Activated CD4-positive, alpha-beta T cell treated with anti-CD3 and anti-CD28 coated beads, Interleukin-2, amount 50 U/mL, for 1 hour (primary cell): ENCODE measurements at places on chromosomes 1 and 21.

- no peak for DNase-seq
Observed at GRCh38 chr1:213570487-213570886, 417.3 kb upstream of the PROX1 start.

DNA sequence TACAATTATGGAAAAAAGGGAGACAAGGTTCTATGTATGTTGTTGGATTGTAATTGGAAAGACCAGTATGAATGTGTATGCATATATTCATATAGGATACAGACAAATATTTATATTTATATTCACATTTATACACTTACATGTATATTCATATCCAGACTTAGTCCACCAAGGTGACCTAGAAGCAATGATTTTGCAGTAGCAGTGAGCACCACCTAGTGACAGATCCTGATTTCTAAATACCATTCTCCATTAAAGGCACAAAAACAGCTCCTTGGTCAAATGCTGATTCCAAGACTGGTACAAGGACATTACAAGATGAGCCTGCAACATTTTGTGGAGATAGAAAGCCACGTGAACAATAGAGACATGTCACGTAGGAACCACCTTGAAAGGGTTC, 153.4 kb downstream of the SDCCAG8 start:
- DNase-seq, result no peak

DNA sequence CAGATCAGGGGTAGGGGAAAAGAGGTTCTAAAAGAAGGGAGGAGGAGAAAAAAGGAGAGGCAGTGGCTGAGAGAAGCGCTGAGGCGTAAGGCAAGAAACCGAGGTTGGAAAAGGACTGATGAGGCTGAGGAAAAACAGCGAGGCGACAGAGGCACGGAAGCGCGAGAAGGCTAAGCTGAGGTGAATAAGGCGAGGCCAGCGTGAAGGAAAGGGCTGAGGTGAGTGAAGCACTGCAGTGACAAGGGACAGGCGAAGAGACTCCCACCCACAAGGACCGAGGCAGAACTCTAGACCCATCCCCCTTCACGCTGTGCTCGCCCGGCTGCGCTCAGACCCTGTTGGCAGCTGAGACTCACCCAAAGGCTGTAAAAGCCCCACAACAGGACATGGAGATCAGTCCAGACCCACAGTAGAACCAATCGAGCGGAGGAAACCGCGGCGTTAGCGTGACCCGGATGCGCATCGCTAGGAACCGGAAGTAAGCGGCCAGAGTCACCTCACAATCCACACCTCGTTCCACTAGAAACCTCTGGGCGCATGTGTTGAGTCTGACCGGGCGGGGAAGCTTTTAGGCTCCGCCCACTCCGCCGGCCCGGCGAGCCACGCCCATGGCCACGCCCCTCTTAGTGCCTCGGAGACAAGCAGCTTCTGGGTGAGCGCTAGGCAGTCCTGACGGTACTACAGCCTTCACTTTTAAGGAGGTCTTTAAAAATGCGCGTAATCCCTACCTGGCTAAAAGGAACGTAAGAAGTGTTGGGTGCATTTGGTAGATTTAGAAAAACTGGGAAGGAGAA, at the start of gene EYA3:
EYA3 (minus strand) TSS at position 443 of the 794 bp plus-strand sequence. CDS start 30,584 bp downstream, outside the sequence.
- peak; percentile 99 for DNase-seq

GRCh38 chr21:31623664-31624063, 35.8 kb upstream of the SOD1 start:
- no peak for DNase-seq

DNA sequence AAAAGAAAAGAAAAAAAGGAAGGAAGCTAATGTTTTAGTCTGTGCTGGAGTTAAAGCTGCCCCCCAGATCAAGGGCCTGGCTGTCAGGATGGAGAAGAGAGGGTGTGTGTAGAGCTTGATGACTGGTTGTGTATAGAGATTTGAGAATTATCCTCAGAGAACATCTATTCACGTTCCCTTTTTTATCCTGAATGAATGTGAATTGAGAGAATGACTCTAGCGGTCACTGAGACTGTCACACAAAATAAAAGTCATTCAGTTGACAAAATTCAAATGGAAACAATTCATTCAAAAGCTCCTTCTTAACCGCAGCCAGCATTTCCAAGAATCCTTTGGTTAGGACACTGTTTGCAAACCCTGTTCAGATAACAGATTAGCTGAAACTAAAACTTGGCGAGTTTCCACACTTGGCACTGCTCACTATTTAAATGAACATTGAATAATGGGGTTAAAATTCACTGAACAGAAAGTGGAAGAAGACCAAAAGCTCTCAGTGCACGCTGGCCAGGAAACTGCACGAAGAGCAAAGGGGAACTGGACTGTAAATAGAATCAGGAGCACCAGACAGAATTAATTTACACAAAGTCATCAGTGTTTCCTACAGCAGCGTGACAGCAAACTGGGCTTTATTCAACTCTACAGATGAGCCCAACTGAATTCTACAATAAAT, 13.6 kb upstream of the FAM89A start:
- no peak for DNase-seq

DNA sequence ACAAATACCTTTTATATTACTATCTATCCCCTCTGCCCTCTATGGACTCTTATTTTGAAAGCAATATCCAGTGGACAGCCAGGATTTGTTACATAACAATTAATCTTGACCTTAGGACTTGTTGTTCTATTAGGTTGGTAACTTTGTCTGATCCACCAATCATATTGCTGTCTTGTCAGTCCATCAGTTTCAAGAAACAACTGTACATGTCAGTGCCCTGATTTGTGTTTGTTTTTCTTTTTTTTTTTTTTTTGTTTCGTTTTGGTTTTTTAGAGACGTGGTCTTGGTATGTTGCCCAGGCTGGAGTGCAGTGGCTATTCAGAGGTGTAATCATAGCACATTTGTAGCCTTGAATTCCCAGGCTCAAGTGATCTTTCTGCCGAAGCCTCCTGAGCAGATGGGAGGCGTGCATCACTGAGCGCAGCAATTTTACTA, 1.5 kb upstream of the SCP2 start:
- no peak for DNase-seq

GRCh38 chr1:78526496-78526895, 35.7 kb downstream of the PTGFR start:
- DNase-seq, result no peak

- DNase-seq, result no peak
Observed at GRCh38 chr1:51044834-51045233, 57.2 kb upstream of the C1orf185 start.

DNA sequence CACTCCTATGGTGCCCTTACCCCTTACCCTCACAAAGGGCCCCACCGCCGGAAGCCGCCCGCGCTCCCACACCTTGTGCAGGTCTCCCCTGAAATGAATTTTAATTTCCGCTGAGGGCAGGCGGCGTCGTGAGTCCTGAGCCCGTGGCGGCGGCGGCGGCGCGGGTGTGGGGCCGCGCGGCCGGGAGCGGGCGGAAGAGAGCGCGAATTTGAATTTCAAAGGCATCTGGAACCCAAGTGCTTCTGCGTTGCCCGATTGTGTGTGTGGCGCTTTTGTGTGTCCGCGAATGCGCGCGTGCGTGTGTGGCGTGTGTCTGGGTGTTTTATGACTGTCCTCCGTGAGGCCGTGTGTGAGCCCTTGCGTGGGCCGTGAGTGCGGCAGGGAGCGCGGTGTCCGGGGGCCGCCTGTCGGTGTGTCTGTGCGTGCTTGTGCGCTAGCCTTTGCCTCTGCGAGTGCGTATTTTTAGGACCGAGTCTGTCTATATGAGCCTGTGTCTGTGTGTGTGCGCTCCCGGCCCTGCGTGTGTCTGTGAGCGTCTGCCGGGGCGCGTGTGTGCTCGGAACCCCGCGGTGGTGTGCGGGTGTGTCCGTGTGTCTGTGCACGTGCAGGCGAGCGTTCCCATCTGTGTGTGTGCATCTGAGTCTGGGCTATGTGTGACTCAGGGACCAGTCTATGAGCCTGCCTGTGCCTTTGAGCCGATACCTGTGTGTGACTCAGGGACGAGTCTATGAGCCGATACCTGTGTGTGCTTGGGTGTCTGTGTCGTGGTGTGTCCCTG, 7.9 kb upstream of the ADGRB2 start:
- peak; percentile 47 for DNase-seq

- DNase-seq, result no peak
Observed at GRCh38 chr1:19529664-19530063, 44.3 kb upstream of the CAPZB start.

- DNase-seq, result no peak
Observed at GRCh38 chr21:17466166-17466565, 46.7 kb upstream of the CXADR start.

GRCh38 chr1:109216662-109217061, 2.9 kb downstream of the SARS1 start:
- DNase-seq, result no peak

DNA sequence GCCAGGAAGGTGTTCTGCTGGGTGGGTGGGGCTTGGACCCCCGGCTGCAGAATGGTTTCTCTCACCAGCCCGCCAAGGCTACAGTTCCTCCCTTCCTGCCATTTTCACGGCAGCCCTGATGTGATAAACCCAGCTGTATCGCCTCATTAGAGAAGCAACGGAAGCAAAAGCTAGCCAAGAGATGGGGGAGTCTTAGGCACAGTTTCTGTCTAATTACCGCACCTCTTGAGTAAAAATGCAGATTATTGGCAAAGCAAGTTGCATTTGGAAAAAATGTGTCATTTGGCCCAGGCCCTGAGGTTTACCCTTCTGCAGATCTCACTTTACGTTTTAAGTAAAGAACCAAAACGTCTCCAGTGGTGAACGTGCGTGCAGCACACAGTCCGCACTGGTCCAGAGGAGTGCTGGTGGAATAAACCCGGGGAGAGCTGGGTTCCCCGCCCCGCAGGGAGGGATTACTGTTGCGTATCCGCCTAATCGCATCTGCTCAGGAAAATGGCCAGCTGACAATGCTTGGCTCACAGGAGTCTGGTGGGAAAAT, 109.9 kb downstream of the GALNT2 start:
- DNase-seq, result no peak

DNA sequence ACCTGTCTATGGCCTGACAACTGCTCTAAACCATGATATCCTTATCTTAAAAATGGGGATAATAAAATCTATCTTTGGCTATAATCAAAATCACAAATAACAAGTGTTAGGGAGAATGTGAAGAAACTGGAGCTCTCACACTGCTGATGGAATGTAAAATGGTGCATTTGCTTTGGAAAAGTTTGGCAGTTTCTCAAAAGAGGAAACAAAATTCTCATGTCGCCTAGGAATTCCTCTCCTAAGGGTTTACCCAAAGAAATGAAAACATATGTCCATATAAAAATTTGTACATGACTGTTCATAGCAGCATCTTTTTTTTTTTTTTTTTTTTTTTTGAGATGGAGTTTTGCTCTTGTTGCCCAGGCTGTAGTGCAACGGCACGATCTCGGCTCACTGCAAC, 64.3 kb downstream of the ZNF281 start:
- no peak for DNase-seq

DNA sequence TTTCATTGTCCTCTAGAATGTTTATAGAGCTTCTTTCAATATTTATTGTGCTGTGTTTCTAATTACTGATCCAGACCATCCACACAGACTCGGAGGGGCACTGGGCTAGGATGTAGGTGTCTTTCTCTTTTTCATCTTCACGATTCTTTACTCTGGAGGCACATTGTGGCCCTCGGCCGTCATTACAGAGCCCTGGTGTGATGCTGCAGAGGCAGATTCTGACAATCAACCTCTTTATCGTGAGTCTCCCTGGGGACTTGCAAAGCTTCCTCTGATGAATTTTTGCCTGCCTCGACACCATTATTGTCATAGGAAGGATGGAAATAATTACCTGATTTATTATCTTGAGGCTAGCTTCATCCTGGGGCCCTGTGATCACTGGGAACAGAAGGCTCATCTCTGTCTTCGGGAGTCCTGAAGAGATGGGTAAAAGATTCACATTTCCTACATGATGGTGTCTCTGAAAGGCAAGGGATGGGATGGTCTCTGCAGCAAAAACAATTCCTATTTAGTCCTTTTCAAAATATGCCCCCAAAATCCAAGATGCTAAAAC, 89.4 kb downstream of the SEC16B start:
- DNase-seq, result no peak

- DNase-seq, result no peak
Observed at GRCh38 chr1:213345621-213346020, 294.6 kb downstream of the RPS6KC1 start.

DNA sequence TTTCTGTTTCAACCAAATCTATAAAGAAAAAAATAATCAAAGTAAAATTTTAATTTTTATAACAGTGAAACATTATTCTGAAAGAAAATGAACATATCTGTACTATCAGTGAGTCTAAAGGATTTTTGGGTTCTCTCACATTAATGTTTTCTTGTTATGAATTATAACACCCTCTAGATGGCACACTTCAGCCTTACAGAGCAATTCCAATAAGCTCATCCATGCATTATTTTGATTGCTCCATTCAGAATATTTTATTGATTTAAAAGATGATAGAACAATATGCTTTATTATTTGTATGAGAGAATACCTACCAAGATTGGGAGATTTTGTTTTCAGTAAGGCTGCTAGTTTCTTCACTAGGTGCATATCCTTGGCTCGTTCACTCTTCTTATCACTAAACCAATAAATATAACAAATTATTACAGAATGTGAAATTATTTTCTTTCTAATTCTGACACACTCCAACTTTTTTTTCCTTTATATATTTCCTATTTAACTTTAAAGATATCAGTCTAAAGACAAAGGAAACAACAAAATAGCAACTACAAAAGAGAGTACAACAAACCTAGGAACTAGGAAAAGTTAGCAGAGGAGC, 82.4 kb downstream of the RAB3GAP2 start:
- no peak for DNase-seq

DNA sequence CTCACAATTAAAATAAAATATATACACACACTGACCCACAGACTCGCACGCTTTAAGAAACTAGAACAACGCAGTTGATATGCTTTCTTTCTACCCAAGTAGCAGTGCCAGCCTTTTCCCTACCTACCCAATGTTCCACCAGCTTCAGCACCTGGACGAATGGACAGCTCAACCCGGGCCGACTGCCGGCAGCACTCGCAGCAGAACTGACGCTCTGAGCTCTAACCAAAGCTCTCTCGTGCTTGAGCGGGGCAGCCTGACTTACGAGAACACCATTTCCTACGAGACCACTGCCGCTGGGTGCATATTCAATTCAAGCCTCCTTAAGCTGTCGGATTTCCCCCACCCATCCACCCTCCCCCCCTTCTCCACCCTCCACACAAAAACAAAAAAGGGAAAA, 127.4 kb upstream of the DPYD start:
- DNase-seq, result peak; percentile 60

GRCh38 chr1:169670836-169671235, 40.6 kb downstream of the SELL start:
- DNase-seq, result no peak

DNA sequence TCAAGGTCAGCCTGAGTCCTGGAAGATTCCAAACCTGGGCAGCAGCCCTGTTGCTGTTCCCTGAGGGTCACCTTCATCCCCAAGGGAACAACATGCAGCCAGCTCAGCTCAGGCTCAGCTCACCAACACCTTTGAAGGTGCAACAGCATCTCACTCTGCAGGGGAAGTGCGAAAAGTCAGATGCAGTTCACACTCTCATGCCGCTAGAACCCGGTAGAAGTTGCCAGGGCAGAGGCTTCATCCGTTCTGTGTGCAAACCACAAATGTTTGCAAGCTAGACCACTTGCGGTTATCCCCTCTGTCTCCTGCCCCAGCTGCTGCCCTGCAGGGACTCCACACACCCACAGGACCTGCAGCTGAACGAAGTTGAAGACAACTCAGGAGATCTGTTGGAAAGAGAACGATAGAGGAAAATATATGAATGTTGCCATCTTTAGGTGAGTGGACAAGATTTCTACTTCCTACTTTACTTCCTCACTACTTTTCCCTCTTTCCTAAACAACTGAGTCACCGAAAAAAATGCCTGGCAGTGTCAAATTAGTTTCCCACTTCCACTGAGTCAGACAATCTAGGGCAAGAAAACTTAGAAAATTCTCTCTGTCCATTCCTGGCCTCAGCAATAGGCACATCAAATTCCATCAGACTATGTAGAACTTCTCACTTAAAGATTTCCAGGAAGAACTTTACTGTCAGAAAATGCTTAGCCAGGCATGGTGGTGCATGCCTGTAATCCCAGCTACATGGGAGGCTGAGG, 1.8 kb upstream of the FCRL6 start:
- DNase-seq, result no peak
